ENCODE measurements at places on chromosomes 4 and X. TPM values are rescaled to one million over a fixed set of nuclear protein-coding genes. Genes with fewer than 3 reads are reported as not detected.

DCAF4L1 gene
- total RNA-seq, result 0.16 TPM

TCEAL6 gene
- total RNA-seq, result 3.2 TPM

XKRX gene
- total RNA-seq, result 0.77 TPM

SEC24B gene
- total RNA-seq, result 42.7 TPM

TCEAL5 gene
- total RNA-seq, result 8.1 TPM

SLC25A5 gene
- 109 TPM for total RNA-seq

GYPE gene
- 2.6 TPM for total RNA-seq

MAGEA3 gene
- total RNA-seq, result not detected

TLR7 gene
- total RNA-seq, result 1.1 TPM

POF1B gene
- total RNA-seq, result 2.1 TPM

TMEM187 gene
- 4.7 TPM for total RNA-seq

USP17L21 gene
- not detected for total RNA-seq

MGAT4D gene
- total RNA-seq, result not detected

MAGEA2 gene
- not detected for total RNA-seq

CCDC110 gene
- 3.7 TPM for total RNA-seq

GAGE12J gene
- total RNA-seq, result not detected

SYTL4 gene
- total RNA-seq, result 32.8 TPM

ARMCX4 gene
- 23.3 TPM for total RNA-seq

RASGEF1B gene
- total RNA-seq, result 140 TPM

SOD3 gene
- 19.7 TPM for total RNA-seq

TRAPPC2 gene
- 43.7 TPM for total RNA-seq

DACH2 gene
- total RNA-seq, result 17.1 TPM

NWD2 gene
- 9.1 TPM for total RNA-seq

TEX13C gene
- total RNA-seq, result not detected

MAGEA12 gene
- not detected for total RNA-seq

GBA3 gene
- total RNA-seq, result not detected

OPN1MW3 gene
- not detected for total RNA-seq

F8A1 gene
- total RNA-seq, result 3.1 TPM

CT45A5 gene
- total RNA-seq, result not detected

IL2 gene
- total RNA-seq, result not detected

SMIM10 gene
- 3.6 TPM for total RNA-seq

BEX5 gene
- 7.7 TPM for total RNA-seq

SRPX gene
- total RNA-seq, result 50.5 TPM

SPANXA1 gene
- not detected for total RNA-seq

XPNPEP2 gene
- 2.7 TPM for total RNA-seq

MAGEA9B gene
- not detected for total RNA-seq

STAP1 gene
- total RNA-seq, result 0.44 TPM

FAM241A gene
- 2.7 TPM for total RNA-seq

TCEANC gene
- total RNA-seq, result 10.4 TPM

GAB1 gene
- total RNA-seq, result 71.1 TPM

Measured in camera-type eye (tissue), 1 donor.